ENCODE measurements at places on chromosomes 1 and 21.

- DNase-seq, result peak; percentile 81
These were observed 43.5 kb downstream of the ALPL start for GRCh38 chr1:21552715-21553114.

GRCh38 chr1:168031627-168032026, 94.8 kb upstream of the MPC2 start:
- DNase-seq, result no peak

- DNase-seq, result no peak
These were observed 98.5 kb downstream of the OSBPL9 start for GRCh38 chr1:51715369-51715768.

- DNase-seq, result no peak
These were observed 25.3 kb upstream of the DPH5 start for GRCh38 chr1:101050869-101051268.

DNA sequence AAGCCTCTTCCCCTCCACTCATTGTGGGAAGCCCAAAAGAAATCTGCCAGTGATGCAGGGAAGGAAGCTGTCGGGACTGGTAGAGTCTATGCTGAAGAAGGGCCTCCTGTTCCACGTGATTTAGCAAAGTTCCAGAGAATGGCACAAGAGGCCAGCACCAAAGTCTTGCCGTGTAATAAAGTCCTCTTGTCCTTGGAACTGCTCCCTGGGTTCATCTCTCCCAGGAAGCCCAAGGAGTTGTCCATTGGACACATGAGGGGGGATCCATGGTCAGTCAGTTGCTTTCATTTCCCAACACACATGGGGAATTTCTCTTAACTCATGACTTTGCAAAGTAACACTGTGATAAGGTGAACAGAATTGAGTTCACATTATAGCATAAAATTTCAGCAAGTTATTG, 116.1 kb upstream of the RAB4A start:
- DNase-seq, result no peak

DNA sequence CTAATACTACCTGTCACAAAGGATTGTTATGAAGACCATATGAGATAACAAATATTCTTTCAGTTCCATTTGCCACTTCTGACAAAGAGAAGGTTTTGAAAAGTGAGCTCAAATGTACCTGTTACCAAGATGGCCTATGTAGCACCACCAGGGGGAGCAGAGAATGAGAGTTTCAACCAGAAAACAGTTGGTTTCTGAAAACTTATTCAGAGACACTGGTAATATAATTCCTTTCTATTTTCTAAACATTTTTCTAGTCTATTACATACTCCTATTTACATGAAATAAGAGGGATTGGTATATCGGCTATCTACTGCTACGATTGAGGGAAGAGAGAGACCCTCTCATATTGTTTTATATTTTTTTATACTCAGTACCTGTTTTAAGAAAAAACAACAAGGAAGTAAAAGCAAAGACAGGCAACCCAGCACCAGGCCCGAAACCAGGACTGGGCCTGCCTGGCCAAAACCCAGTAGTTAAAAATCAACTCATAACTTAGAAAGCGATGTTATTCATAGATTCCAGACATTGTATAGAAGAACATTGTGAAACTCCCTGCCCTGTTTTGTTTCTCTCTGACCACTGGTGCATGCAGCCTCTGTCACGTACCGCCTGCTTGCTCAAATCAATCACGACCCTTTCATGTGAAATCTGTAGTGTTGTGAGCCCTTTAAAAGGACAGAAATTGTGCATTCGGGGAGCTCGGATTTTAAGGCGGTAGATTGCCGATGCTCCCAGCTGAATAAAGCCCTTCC, 48.3 kb downstream of the IL23R start:
- DNase-seq, result no peak

DNA sequence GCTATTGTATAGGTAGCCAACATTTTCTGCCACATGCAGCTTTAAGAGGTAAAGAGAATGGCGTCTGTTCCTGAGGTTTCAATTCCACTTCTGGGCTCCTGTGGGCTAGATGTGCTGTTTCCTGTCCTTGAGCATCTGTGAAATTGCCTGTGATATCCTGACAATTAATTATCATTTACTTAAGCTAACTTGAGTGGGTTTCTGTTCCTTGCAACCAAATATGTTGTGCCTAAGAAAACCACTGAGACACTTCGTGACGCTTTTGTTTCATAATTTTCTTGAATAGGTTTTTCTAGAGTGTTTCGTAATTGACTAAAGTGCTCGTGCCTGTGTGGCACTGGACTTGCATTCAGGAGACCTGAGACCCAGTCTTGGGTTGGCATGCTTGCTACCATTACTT, 127.3 kb upstream of the POU3F1 start:
- DNase-seq, result no peak

GRCh38 chr21:35484032-35484431, 434.9 kb upstream of the RUNX1 start:
- no peak for DNase-seq

DNA sequence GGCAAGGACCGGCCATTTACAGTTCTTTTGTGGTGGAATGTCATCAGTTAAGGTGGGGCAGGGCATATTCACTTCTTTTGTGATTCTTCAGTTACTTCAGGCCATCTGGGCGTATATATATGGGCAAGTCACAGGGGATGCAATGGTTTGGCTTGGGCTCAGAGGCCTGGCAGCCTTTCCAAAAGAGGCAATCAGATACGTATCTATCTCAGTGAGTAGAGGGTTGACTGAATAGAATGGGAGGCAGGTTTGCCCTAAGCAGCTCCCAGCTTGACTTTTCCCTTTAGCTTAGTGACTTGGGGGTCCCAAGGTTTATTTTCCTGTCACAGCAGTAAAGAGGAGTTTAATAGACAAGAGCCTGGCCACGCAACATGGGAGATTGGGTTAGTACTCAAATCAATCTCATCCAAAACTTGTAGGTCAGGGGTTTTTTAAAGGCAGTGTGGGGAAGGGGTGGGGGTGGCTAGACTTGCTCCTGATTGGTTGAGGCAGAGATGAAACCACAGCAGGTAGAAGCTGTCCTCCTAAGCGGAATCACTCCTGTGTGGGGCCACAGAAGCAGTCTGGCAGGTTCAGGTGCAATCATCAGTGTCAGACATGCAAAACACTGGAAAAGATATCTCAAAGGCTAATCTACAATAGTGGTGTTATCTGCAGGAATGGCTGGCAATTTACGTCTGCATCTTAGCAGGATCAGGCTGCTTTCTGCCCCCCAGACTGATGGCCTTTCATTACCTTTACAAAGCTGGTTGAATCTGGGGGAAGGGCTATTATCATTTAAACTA, 112.9 kb downstream of the TLR5 start:
- no peak for DNase-seq

DNA sequence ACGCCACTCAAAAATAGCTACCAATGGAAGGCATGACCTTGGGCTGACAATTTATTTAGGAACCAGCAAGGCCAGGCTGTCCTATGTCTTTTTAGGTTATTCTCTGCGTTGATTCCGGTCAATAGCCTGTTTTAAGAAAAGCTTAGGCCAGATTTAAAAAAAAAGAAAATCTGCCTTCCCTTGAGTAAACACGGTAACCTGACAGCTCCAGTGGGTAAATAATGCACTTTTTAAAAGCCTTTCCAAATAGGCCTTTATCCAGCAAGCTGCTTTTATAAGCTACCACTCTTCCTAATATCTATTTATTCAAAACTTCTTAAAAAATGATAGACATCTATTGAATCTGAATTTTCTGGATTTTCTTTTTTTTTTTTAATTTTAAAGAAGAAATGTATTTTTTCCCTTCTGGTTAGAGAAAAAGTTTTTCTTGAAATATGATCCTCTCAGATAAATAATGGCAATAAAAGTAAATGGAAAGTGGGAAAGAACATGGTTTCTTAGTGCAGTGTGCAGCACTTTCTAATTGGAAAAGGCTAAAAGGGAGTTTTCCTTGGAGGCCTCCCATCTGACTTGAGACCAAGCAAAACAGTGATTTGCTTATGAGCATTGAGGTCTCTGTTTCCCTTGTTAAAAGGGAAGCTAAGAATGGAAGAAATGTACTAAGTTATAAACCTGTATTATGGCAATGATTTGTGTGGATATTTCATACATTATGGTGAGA, 281.0 kb upstream of the RUNX1 start:
- DNase-seq, result no peak

DNA sequence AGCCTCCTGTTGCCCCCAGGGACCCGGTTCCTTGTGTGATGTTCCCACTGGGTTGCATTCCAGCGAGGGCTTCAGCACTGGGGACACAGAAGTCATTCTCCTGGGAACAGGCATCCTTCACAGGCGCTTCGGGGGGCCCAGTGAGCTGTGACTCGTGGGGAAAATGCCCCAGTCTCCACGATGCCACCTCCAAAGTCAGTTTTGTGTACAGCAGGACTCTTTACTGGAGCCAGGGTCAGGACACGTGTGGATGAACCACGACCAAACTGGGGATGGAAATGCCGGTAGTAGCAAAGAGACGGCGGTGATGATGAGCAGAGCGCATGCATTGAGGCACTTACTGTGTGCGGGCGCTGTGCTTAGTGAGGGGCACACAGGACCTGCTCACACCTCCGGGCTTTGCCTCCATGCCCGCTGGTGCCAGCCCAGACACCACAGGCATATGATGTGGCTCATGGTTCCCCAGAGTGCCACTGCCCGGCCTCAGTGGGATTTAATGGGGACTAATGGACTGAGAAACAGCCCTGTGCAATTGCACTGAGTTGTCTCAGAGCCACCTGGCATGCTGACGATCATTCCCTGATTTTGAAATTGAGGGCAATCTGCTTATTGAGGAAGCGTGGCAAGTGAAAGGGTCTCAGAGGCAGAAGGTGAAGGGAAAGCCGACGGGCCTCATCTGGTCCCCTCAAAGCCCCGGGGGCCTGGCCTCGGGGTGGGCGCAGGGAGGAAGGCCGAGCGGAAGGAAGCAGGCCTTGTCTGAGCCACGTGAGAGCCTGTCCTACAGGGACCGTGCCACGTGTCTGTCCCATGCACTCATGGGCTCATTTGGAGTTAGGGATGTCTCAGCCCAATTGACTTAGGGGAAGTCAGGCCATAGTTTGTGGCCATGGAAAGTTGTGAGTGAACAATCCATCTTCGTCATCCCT, 91.4 kb downstream of the PDE9A start:
- DNase-seq, result no peak

DNA sequence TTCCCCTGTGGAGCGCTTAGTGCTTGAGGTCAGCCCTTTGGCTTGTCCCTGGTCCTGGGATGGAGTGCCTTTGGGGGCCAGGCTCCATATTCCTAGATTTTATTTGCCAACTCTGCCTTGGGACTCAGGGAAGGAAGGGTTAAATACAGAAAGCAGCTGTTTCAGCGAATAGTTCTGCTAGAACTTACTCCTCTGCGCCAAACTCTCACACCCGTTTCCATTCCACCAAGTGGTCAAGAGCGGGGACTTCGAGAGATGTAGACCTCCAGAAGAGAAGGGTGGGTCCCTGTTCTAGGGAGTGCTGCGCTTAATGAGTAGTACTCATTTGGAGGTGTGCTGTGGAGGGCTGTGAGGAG, 704 bp upstream of the TOMM40L start:
- DNase-seq, result no peak

DNA sequence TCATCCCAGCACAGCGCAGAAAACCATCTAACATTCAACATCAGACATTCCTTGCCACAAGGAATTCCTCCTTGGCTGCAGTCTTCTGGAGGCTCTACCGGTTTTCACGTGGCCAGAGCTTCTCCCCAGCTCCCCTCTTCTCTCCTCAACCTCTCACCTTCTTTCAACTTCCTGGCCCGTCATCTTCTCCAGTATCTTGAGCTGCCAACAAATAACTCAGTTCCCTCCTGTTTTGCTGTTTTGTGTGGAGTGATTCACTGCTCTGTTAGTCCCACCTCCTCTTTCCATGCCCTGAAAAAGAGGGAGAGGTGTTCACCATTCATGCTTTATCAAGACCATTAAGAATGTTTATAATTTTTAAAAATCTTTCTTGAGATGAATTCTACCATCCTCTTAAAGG, 32.6 kb downstream of the PIGM start:
- DNase-seq, result no peak

DNA sequence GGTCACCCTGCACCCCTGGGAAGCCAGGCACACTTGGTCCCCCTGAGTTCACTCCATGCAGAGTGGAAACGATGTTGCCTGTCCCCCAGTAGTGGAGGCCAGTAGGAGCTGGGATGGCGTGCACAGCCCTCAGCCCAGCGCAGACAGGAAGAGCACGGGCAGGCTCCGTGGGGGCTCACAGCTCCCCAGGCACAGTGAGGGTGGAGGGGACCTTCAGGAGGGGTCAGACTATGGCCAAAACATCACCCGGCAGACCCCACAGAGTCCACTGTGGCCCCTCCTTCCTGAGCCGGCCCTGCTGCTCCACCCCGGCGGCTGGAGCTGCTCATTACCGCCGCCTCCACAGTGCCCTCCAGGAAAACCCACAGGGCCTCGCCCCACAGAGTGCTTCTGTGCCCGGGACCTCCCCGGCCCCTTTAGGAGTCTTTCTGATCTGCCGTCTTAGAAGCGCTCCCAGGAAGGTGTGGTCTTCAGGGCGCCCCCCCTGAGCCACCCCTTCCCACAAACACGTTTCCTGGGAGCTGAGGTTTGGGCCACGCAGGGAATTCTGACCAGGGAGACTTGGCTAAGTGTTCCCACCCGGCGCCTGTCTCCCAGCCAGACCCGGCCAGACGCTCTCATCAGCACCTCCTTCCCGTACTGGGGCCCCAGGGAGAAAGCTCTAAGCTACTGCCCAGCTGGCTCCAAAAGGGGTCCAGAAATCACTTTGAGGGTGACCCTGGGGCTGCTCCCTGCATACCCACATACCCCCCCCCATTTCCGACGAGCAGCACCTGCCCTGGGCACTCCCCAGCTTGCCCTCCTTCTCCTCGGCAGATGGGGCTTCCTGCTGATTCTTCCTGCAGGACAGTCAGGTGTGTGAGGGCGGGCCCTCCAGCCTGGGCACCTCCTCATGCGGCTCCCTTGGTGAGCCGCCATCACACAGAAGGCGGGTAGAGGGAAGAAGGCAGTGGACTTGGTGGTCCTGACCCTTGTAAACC, 38.8 kb downstream of the RIPK4 start:
- no peak for DNase-seq

GRCh38 chr1:84632673-84633434, 57.4 kb downstream of the SSX2IP start:
- peak; percentile 48 for DNase-seq

- no peak for DNase-seq
These were observed 31.0 kb downstream of the NCAM2 start for GRCh38 chr21:21029164-21029563.

- DNase-seq, result peak; percentile 6
These were observed 56.9 kb downstream of the MIER1 start for GRCh38 chr1:66981679-66982078.

DNA sequence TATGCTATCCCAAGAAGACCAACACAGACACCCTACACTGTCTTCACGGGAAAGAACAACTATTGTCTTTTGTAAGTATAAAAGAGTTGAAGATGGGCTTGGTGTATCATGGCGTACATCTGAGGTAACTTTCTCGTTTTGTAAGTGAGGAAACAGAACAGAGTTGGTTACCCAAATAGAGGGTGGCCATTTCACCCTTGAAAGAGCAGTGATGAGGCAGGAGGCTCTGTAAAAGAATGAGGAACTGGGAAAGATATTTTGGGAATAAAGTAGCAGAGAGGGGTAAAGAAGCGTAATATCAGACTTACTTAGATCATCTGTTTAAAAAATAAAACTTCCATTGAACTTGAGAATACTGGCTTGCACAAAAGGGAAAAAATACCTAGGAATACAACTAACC, 18.9 kb downstream of the FCRL2 start:
- no peak for DNase-seq

GRCh38 chr1:167328816-167329483, 108.3 kb downstream of the POU2F1 start:
- DNase-seq, result no peak

GRCh38 chr1:212234431-212235395, 50.5 kb upstream of the PPP2R5A start:
- peak; percentile 87 for DNase-seq

All from AG08396 (cell line).